ENCODE measurements at places on chromosomes 11 and 22.

DNA sequence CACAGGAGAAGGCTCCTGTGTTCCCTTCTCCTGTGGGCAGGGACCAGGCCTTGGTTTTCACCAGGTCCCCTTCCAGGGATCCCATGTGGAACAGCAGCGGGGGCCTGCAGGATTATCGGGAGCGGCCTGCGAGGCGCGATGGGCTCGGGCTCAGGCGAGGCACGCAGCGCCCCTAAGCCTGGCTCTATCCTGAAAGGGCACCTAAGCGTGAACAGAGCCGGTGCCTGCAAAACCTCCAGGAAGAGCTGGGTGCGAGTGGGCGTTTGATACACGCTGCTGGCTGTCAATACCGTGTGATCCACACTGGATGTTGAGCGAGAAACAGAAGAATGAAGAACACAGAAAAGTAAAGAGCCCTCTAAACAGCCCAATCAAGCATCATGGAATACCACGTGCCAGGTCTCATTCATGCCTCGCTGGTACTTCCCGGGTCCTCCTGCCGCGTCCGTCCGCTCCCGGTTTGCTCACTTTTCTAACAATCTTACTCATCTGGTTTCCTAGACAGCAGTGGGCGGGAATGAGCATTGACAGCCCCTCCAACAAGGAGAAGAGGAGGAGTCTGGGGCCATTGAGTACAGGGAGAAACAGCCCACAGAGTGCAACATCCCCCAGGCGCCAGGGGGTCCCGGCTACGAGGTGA, 12.5 kb downstream of the OSBPL5 start:
- DNase-seq: no peak

DNA sequence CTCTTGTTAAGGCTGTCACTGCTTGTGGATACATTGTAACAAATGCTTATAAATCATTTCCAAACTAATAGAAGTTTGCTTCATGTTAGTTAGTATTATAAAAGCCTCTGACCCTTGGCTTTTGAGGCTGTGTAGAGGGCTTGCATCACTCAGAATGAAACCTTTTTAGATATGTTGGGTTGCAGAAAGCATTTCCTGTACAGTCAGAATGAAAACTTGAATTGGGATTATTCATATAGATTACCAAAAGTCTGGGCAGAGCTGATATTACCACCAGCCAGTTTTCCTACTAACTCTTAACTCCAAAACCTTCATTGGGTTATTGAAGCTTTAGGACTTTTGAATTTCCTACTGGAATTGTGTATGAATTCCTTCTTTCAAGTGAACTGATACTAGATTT, 12.0 kb downstream of the KMT2A start:
- DNase-seq: no peak

DNA sequence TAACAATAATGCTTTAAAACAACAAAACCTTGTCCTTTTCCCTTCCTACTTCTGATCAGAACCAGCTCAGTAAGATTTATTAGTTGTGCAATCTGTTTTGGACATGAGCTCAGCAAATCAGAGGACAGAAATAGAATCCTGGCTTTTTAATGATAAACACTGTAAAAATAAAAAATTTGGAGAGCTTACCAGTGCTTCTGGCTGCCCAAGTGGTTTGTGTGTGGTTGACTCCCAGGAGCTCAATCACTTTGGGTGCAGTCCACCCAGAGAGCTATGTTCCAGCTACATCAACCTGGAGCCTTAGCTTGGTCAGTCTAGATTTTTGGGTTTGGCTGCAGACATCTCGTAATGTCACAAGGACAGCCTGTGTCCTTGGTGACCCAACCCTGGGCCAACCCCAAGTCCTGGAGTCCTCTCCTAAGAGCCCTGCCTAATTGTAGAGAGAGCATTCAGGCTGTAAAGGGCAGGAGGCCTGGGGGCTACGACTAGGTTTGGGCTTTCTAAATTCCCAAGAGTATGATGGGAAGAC, 28.5 kb downstream of the CD44 start:
- DNase-seq: no peak

DNA sequence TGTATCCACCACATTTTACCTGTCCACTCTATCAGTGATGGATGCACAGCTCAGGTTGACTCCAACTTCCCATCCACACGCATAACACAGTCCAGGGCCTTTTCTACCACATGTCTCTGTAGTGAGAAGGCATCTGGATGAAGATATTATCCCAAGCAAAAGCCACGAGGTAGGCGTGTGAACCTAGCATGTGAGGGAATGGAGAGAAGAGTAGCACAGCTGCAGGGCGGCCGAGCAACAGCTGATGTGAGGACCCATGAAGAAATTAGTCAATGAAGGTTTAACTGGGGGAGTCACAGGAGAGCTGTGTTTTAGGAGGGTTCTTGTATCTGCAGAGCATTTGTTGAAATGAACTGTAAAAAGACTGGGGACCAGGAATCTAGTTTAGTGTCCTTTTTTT, 144.6 kb upstream of the PITPNB start:
- DNase-seq: no peak

- DNase-seq: no peak
These were observed 60.2 kb upstream of the EMID1 start for GRCh38 chr22:29145321-29146072.

DNA sequence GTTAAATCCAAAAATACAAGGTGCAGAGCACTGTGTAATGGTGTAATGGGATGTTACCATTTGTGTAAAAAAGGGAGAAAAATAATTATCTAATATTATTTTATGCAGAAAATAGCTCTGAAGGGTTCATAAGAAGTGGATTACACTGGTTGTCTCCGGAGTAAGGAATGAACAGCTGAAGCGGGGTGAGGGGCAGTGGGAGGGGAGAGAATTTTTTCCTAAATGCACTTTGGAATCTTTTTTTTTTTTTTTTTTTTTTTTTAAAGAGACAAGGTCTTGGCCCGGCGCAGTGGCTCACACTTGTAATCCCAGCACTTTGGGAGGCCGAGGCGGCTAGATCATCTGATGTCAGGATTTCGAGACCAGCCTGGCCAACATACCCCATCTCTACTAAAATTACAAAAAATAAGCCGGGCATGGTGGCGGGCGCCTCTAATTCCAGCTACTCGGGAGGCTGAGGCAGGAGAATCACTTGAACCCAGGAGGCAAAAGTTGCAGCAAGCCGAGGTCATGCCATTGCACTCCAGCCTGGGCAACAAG, 6.8 kb upstream of the POLR3H start:
- no peak for DNase-seq

- DNase-seq: no peak
These were observed 141.6 kb downstream of the CRYBB2 start for GRCh38 chr22:25360891-25361645.

DNA sequence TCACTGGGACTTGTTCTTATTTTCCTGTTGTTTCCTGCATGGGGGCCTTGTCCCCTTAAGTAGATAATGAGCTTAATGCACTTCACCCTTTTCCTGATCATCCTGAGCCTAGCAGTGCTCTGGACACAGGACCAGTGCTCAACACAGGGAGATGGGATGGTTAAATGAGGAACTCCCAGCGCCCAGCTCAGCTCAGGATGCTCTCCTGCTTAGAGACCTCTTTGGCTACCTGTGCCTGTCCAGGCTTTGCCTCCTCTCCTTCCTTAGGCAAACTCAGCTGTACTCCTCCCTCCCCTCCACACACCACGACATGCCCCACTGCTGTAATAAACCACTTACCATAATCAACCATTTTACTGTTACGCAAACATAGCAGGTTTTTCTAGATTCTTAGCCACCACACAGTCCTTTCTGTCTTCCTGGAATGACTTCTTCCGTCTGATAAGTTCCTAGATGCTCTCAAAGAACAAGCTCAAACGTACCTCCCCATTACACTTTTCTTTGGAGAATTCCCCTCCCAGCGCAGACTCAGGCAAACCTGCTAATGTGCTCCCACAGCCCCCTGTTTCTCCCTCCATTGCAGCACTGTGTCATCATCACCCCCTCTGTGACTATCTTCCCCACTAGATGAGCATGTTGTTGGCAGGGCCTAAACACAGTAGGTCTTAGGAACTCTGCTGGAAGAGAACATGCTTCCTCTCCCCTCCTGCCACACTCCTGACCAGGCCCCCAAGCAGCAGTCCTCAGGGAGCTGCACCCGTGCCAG, 113.6 kb downstream of the MICAL2 start:
- DNase-seq: no peak

DNA sequence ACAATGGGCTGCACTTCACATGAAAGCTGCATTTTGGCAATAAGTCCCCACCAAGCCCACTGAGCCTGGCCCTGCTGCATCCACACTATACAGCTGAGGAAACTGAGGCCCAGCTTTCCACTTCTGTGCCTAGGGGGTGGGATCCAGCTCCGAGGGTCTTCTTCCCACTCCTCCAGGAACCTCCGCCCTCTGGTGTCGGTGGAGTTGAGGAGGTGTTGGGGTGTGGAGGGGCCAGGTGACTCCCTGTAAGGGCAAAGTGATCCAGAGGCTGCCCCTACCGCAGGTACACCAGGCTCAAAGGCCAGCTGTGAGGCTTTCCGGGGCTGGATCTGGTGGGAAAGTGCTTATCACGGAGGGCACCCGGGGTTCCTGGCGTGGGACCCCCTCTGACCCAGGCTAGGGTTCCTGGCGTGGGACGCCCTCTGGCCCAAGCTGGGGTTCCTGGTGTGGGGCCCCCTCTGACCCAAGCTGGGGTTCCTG, 125.0 kb downstream of the KCNQ1 start:
- DNase-seq: no peak

- DNase-seq: no peak
These were observed 4.7 kb upstream of the SHISA8 start for GRCh38 chr22:41919357-41920224.

- DNase-seq: no peak
These were observed 14.1 kb downstream of the SERPIND1 start for GRCh38 chr22:20787746-20788626.

GRCh38 chr22:39496131-39496838, 5.8 kb upstream of the MIEF1 start:
- DNase-seq: no peak

DNA sequence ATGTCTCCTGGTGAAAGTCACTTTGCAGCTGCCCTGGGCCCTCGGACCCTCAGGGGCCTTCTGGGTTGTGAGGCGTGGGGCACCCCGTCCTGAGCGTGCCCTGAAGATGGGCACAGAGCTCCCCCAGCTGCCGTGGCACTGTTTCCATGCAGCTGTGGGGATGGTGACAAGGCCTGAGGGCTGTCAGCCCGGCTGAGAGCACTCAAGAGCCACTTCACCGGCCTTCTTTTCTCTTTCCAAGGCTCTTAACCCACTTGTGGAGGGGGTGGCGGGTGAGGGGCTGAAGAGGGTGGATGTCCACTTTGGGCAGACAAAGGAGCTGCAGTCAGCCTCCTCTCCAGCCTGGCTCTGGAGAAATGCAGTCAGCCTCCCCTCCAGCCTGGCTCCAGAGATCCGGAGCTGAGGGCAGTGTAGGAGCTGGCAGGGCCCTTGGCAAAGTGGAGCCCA, 239.5 kb downstream of the ST3GAL4 start:
- no peak for DNase-seq

DNA sequence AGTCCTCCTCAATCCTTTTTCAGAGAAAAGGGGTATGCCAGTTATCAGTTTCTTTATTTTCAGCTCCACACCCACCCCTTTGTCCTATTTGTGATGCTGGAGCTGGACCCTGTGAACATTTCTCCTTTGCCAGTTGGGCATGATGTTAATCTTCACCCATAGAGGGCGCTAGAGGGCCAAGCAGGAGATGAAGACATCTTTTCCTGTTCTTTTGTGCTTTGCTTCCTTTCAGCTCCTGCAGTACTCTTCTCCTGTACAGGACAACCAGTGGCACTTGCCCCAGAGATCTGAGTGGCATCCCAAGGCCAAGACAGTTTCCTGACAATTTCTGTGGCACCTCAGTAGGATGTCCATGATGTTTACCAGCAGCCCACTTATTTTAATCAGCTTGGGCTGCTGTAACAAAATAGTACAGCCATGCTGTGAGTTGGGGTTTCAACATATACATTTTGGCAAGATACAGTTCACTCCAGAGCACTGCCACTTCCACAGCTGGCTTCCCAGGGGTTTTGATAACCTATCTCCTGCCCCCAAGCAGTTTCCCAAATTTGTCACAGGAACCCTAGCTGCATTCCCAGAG, 4.6 kb downstream of the SAA2 start:
- peak; percentile 34 for DNase-seq

GRCh38 chr11:42786981-42787380, 524.8 kb upstream of the API5 start:
- no peak for DNase-seq

DNA sequence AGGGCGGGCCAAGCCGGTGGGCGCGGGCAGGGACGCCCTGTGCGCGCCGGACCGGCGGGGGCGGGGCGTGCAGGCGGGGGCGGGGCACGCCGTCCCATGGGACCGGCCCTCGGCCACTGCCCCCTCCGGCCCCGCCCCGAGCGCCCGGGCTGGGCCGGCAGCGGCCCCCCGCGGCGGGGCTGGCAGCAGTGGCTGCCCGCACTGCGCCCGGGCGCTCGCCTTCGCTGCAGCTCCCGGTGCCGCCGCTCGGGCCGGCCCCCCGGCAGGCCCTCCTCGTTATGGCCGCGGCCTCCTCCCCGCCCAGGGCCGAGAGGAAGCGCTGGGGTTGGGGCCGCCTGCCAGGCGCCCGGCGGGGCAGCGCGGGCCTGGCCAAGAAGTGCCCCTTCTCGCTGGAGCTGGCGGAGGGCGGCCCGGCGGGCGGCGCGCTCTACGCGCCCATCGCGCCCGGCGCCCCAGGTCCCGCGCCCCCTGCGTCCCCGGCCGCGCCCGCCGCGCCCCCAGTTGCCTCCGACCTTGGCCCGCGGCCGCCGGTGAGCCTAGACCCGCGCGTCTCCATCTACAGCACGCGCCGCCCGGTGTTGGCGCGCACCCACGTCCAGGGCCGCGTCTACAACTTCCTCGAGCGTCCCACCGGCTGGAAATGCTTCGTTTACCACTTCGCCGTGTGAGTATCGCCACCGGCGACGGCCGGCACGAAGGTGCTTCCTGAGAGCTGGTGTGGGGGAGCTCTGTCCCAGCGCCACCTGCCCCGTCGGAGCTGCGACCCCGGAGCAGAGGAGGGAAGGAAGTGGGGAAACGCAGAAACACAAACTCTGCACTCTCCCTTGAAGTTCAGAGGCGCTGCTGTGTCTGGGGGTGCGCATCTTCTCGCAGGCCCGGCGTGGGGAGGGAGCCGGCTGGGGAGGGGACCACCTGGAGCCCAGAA, at the start of gene KCNQ1:
Gene KCNQ1 (plus strand): TSS at position 188 of the 925 bp plus-strand sequence. CDS start 91 bp downstream, at position 279.
- DNase-seq: no peak

GRCh38 chr11:28966951-28967350, 858.8 kb downstream of the METTL15 start:
- DNase-seq: no peak

DNA sequence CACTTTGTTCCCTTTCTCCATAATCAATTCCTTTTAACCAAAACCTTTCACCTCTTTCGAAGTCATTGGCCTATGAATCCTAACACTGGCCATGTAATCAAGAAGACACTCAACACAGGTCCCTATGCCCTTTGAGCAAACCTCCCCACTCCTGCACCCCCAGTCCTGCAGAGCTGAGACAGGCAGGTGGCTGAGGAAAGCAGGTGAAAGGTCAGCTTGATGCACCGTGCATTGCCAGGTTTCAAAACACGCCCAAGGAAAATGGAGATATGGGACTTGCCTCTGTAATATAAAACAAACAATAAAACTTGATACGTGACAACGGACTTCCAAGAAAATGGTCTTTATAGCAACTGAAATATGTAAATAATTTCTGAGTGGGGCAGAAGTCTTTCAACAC, 10.6 kb downstream of the CPT1A start:
- no peak for DNase-seq
